ENCODE measurements at places on chromosomes 4 and X. TPM values are rescaled to one million over a fixed set of nuclear protein-coding genes. Genes with fewer than 3 reads are reported as not detected.

Gene SGMS2
- 1.0 TPM for total RNA-seq

DNA sequence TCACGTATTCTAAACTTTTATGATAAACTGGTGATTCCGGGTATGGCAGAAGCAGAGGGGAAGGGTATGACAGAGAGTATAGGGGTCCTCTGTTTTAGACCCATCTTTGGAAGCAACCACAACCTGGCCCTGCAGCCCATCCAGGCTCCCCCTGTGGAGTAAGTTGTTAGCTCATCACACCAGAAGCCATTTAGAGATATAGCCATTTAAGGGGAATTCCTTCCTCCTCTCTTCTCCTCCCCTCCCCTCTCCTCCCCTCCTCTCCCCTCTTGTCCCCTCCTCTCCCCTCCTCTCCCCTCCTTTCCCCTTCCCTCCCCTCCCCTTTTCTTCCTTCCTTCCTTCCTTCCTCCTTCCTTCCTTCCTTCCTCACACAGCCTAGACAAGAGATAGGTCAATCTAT is 197.3 kb upstream of the LDB2 start:
- H3K27ac ChIP-seq: no peak overlapping the region
- peaks cover 6% of the 10 kb centered on the region for H3K4me1 ChIP-seq
- no peaks in the 10 kb centered on the region for H3K36me3 ChIP-seq
- no peaks in the 10 kb centered on the region for H3K27me3 ChIP-seq

DNA sequence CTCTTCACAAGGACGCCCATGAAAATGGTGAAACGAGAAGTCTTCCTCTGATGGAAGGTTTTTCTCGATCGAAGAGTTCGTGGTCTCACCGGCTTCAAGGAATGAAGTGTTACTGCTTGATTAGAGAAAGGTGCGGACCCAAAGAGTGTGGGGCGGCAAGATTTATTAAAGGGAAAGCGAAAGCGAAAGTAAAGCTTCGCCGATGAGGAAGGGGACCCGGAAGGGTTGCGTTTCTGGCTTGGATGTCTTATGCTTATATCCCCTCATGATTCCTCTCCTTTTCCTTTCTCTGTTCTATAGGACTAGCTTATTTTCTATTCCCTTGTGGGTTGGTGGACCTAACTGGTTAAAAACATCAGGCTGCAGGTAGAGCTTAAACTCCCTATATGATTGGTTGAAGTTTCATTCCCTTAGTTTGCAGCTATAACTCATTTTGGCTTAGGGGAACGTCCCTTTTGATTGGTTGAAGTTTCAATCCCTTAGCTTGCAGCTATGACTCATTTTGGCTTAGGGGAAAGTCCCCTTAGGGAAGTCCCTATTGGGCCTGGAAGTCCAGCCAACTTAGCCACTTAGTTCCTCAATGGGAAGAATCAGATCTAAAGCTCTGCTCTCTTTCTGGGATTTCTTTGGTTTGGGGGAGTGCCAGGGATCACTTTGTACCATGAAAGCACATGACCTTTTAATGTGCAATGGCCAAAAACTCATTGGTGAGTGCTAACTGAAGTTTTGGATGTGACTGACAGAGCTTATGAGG is 1025.0 kb upstream of the PCDH10 start:
- peak overlapping the region; percentile 64 for H3K4me3 ChIP-seq
- no peaks in the 10 kb centered on the region for H3K36me3 ChIP-seq
- H3K27me3 ChIP-seq: no peaks in the 10 kb centered on the region
- no peaks in the 10 kb centered on the region for H3K4me1 ChIP-seq
- H3K27ac ChIP-seq: peak overlapping the region; percentile 15

GRCh38 chrX:11648705-11649519 is 16.8 kb downstream of the ARHGAP6 start:
- no peaks in the 10 kb centered on the region for H3K36me3 ChIP-seq
- no peaks in the 10 kb centered on the region for H3K4me1 ChIP-seq
- H3K4me3 ChIP-seq: no peak overlapping the region

DNA sequence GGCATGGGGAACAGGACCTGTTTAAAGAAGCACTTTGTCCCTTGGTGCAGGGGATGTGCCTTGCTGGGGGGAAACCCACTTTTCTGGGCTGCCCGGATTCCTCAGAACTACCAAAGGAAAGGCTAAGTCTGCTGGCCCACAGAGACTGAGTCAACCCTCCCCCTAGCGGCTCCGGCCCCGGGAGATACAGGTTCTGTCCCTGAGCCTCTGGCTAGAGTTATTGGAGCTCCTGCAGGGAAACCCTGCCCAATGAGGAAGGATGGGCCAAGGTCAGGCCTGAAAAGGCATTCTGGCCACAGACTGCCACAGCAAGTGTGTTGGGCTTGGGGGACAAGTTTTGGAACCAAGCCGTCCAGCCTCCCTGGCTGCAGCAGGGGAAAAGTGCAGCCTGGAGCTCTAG is 490.9 kb upstream of the ACTRT1 start:
- DNase-seq: no peak
- H3K4me3 ChIP-seq: no peak overlapping the region
- H3K4me1 ChIP-seq: no peaks in the 10 kb centered on the region
- H3K27me3 ChIP-seq: no peaks in the 10 kb centered on the region

- H3K27me3 ChIP-seq: no peaks in the 10 kb centered on the region
- no peak overlapping the region for H3K4me3 ChIP-seq
- no peak overlapping the region for H3K27ac ChIP-seq
Observed at GRCh38 chr4:110854021-110854678, 231.3 kb upstream of the PITX2 start.

- H3K27ac ChIP-seq: no peak overlapping the region
- peaks cover 14% of the 10 kb centered on the region for H3K27me3 ChIP-seq
- H3K4me1 ChIP-seq: no peaks in the 10 kb centered on the region
- H3K4me3 ChIP-seq: no peak overlapping the region
- no peaks in the 10 kb centered on the region for H3K36me3 ChIP-seq
Observed at GRCh38 chrX:9816084-9816700, 30.0 kb downstream of the SHROOM2 start.

GRCh38 chrX:113512700-113513395 is 672.2 kb upstream of the AMOT start:
- H3K36me3 ChIP-seq: no peaks in the 10 kb centered on the region
- no peak overlapping the region for H3K4me3 ChIP-seq
- DNase-seq: no peak
- H3K27ac ChIP-seq: no peak overlapping the region
- H3K4me1 ChIP-seq: no peaks in the 10 kb centered on the region
